ENCODE measurements at places on chromosomes 6 and 20.

DNA sequence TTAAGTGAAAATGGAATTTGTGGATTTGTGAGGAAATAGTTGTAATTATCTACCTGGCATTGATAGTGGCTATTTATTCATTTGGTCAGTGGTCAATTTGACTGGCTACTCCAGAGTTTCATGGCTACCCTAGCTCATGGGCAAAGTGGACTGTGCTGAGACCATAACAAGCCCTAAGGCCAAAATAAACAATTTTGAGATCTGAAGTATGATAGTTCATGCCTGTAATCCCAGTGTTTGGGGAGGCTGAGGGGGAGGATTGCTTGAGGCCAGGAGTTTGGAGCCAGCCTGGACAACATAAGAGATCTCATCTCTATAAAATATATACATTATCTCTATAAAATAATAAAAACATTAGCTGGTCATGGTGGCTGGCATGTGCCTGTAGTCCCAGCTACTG lies 311.7 kb downstream of the HIVEP2 start:
- no peak for DNase-seq

- no peak for DNase-seq
These were observed 502.0 kb downstream of the PREX1 start for GRCh38 chr20:48325656-48326433.

- peak; percentile 88 for DNase-seq
These were observed 79.2 kb upstream of the RIPOR2 start for GRCh38 chr6:25014791-25015560.

DNA sequence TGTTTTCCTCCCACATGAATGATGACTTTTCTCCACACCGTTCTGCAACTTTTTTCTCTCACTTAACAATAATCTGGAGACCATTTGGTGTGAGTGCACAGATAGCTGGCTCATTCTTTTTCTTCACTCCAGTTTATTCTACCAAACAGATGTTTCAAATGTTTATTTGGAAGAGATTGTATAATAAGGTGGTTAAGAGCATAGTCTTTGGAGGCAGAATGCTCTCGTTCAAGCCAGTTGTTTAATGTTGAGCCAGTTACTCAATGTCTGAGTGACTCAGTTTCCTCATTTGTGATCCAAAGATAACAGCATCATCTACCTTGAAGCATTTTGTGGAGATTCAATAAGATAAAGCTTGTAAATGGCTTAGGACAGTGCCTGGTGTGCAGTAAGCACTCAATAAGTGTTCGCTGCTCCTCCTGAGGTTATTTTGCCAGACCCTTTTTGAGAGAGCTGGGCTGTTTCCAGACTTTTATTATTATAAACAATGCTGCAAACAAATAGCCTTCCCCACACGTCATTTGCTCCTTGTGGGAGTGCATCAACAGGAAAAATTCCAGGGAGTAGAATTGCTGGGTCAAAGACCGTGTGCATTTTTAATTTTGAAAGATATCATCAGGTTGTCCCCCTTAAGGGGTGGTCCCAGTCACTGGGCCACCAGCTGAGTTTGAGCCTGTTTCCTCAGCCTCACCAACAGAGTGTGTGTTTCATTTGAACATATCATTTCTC lies 70.6 kb downstream of the VEGFA start:
- DNase-seq = peak; percentile 60

DNA sequence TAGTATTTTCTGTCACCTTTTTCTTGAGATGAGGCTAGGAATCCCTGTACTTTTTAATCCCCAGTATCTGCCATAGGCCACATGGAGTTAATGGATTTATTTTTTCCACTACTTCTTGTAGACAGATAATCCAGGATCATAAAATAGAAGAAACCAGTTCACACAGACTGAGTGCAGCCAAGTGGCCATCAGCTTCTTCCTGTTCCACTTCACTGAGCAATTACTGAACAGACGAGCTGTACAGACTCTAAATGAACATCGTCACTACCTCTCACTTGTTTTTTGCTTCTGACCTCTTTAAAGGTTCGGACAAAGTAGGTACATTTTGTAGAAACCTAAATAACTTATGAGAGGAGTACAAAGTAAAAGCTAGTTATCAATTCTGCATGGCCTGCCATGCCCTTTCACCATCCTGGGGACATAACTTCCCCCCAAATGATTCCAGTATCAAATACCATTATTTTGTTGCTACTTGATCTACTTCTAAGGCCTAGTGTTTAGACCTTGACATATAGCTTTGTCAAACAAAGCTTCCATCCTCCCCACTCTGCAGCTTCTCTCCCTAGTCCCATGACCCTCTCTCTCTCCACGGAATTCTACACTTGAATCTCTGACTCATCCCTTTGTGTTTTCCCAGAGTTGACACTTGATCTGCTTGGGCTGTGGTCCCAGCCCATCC lies 34.4 kb upstream of the ARHGAP18 start:
- peak; percentile 94 for DNase-seq

DNA sequence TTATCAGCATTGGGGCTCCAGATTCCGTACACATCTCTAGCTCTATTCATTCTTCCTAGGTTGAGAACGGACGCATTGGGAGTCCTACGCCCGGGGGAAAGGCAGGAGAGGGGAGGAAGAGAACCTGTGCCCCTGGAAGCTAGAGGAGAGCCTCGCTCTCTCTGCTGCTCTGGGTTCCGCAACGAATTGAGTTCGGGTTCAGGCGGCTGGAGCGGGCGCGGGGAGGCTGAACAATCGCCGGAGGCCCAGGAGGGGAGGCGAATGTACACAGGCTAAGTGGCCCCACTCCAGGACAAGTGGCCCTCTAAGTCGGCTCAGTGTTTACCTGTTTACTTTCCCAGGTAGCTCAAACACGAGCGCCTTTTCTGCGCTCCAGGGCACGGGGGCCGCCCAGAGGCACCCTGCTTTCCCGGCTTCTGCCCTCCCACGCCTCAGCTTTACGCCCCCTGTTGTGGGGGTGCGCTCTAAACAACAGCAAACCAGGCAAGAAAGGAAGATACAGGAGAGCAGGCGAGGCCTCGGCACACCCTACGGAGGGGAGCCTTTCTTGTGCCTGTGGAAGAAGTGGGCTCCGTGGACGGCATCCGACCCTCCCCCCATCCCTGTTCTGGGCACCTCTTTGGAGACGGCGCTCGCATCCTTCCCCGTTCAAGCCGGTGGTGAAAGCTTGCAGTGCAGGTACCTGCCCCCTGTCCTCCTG lies 4.6 kb upstream of the NKX2-2 start:
- DNase-seq = no peak

DNA sequence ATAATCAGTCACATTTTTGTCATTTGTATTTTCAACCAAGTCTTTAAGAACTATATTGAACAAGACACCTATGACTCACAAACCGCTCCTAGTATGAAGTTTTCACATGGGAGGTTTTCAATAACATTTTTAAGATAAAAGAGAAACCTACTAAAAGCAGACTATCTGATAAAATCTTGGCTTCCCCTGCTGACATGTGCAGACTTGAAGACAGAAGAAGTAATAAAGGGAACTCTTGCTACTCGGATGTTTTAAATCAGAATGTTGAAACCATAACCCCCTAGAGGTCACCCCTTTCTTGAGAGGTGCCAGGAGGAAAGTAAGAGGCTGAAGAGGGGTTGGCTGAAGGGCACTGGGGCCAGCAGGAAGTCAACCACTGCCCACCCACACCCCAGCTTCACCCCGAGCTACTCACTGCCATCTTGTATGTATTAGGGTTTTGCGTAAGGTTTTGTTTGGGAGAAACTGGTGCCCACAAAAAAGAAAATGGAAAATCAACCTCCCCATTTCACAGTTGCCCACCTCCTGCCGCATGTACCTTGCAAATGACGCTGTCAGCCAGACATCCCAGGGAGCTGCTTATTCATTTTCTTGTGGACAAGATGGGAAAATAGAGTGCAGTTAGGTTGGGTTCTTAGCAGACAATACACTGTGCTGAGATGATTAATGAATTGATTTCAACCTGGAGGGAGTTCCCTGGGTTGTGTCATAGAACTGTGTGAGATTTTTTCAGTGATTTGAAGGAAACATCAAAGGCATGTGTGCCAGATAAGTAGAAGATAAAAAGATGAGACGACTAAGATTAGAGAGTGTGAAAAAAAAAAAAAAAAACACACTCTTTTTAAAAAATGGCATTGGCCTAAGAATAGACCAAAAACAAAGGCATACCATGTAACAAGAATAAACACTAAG lies 83.2 kb upstream of the TAB2 start:
- DNase-seq = peak; percentile 51

DNA sequence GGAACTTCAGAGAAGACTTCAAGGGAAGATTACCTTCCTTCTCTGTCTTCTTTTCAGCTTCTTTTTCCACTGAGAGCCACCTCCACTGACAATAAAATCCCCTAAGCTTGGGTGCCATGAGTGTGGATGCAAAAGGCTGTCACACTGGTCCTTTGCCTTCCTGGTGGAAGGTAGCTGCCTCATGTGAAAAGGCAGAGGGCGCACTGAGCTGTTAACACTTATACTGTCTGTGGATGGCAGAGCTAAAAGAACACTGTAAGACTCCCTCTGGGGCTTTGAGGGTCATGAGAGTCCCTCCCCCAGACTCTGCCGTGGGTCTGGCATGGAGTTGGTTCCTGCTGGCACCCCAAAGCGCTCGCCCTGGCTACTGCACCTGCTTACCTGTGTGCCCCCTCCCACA lies 536.7 kb upstream of the IMPG1 start:
- DNase-seq = no peak
